ENCODE measurements at places on chromosomes 1 and 21.

DNA sequence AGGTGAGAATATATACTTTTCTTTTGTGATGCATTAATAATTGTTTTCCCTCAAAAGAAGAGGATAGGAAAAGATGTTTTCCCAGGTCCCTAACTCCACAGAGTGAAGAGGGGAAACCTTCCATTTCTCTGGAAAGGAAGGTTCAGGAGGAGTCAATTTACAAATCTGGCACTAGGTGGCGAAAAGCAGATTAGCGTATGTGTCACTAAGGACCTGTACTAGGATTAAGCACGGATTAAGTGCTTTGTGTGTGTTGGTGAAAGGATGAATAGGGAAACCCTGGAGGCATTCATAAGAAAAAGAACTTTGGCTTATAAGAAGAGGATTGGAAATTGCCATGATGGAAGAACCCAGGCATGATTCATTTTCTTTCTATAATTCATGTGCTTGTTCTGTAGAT is 410.1 kb upstream of the PLXNA2 start:
- DNase-seq, result no peak

GRCh38 chr1:201639826-201640225 is 100.9 kb downstream of the NAV1 start:
- DNase-seq, result no peak

- no peak for DNase-seq
Measured at GRCh38 chr1:168736520-168736919, 7.5 kb upstream of the DPT start.

GRCh38 chr21:19236209-19236608 is 832.6 kb upstream of the TMPRSS15 start:
- no peak for DNase-seq

GRCh38 chr21:14866859-14867765 is 197.7 kb downstream of the NRIP1 start:
- no peak for DNase-seq

DNA sequence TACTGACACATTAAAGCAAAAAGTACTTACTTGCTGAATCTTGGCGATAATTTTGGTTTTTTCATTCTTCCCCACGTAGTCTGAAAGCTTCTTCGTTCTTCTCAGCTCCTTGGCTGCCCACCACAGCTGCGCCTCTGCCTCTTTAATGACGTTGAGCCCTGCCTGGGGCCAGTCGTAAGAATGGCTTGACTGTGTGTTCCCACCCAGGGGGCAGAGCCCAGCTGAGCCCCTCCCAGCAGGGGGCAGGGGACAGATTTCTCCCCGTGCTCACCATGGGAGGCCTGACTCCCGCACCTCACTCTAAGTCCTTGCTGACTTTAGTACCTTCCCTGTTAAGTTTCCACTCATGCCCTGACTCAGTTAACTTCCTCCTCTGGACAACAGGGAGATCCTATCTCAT is 9.0 kb downstream of the CFAP298 start:
- DNase-seq, result no peak

- DNase-seq, result no peak
Measured at GRCh38 chr1:204102739-204103430, 30.0 kb downstream of the SOX13 start.

DNA sequence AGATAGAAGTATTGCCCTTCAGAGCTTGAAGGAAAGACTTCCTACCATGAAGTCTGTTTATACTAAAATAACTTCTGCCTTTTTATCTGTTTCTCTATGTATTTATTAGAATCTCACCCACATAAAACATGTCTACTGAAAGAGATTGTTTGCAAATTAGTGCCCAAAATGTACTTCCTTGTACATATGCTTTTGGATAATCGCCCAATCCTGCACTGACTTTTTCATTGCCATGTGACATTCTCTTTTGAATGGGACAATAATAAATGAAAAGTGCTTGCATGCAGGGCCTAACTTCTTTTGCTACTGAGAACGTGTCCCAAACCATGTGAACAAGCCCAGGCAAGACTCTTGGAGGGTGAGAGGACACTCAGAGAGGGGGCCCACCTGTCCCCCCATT is 711.6 kb upstream of the ADAMTS5 start:
- DNase-seq, result no peak

DNA sequence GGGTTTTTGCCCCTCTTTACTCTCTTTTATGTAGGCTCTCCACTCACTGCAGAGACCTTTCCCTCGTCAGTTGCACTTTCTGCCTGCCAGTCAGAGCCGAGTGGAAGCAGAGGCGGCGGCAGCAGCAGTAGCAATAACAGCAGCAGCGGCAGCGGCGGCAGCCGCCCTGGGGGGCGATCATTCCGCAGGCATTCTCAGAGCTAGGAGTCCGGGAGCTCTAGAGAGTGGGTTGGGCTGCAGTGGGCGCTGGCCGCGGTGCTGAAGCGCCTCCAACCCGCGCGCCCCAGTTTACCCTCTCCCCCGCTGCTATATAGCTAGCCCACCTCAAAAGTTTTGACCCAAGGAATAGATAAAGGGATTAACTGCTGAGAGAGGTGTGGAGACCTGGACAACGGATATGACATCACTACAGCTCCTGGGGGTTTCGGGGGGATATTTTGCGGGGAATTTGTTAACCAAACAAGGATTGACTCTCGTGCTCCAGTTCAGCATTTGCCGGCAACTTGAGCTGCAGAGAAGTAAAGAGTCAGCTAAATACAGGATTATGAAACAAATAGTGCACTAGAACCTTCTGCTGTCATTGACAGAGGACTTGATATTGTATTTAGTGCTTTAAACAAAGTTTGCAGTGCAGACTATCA is at the start of gene OLFM3:
OLFM3 (minus strand) TSS at position 102 of the 641 bp plus-strand sequence.
- no peak for DNase-seq

DNA sequence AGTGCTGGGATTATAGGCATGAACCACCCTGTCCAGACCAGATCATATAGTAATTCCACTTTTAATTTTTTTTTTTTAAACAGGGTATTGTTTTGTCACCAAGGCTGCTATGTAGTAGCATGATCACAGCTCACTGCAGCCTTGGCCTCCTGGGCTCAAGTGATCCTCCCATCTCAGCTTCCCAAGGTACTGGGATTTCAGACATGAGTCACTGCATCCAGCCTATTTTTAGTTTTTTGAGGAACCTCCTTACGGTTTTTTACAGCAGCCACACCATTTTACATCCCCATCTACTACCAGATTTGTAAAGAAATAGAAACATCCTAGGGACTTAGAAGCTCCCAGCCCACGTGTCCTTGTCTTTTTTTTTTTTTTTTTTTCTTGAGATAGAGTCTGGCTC is 24.0 kb downstream of the L1TD1 start:
- DNase-seq, result no peak

DNA sequence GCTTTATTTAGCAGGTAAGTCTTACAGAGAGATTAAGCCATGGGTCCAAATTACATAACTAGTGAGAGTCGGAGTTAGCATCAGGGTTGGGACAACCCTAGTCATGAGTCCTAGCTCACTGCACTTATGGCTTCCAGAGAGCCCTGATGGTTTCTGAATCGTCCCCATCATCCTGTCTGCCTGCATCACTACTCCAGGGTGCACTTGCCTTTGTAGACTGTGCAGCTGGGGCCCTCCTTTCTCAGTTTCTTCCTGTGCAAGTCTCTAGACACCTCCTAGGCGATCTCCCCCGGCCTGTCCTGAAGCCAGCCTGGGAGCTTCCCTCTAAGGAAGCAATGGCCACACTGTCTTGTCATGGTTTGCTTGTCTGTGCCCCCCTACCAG is 37.1 kb downstream of the KIAA0040 start:
- no peak for DNase-seq

- DNase-seq, result no peak
Measured at GRCh38 chr1:145985129-145985501, 11.3 kb downstream of the TXNIP start.

DNA sequence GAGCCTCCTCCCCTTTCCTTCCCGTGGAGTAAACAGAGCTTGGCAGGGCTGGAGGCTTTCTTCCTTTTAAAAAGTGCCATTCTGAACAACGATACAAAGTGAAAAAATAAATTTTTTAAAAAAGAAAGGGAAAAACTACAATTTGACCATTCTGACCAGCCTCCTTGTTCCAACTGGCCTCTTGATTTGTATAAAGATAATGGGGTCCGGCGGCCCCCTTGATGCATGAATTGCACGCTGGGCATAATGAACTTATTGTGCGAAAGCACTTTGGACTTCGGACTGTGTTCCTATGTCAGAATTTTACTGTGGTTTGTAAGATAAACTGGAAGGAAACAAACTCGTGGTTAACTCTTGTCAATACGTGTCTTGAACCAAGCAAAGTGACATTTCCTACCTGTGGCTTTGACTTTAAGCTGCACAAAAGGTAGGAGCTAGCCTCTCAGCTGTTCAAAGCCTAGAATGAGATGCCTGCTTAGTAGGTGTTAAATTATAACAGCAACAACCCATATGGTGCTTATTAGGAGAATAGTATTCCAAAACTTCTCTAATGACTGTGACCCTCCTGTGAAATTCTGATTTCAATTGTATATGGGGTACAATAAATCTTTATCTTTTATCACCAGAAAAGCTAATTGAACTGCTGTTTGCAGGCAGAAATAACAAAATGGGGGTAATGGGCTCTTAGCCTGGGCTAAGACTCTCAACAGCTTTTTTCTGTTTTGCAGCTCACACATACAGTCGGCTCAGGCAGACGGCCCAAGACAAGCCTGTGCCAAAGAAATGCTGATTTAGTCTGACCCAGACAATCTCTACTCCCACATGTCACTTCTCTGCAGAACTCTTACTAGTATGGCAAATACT is 9.3 kb downstream of the IRF2BP2 start:
- DNase-seq, result no peak

GRCh38 chr1:9676815-9677393 is 25.4 kb downstream of the PIK3CD start:
- no peak for DNase-seq

GRCh38 chr1:212062832-212063438 is 27.4 kb downstream of the DTL start:
- DNase-seq, result no peak

GRCh38 chr1:92016720-92017316 is 13.0 kb upstream of the EPHX4 start:
- no peak for DNase-seq

- DNase-seq, result no peak
Measured at GRCh38 chr1:113256348-113256729, 134.0 kb upstream of the MAGI3 start.

GRCh38 chr1:59971464-59971911 is 44.9 kb upstream of the CYP2J2 start:
- no peak for DNase-seq

- DNase-seq, result no peak
Measured at GRCh38 chr1:156006666-156007376, 13.9 kb downstream of the SSR2 start.

- no peak for DNase-seq
Measured at GRCh38 chr1:232597721-232598120, 32.2 kb downstream of the SIPA1L2 start.

- DNase-seq, result no peak
Measured at GRCh38 chr1:162385702-162386101, 4.2 kb downstream of the C1orf226 start.

DNA sequence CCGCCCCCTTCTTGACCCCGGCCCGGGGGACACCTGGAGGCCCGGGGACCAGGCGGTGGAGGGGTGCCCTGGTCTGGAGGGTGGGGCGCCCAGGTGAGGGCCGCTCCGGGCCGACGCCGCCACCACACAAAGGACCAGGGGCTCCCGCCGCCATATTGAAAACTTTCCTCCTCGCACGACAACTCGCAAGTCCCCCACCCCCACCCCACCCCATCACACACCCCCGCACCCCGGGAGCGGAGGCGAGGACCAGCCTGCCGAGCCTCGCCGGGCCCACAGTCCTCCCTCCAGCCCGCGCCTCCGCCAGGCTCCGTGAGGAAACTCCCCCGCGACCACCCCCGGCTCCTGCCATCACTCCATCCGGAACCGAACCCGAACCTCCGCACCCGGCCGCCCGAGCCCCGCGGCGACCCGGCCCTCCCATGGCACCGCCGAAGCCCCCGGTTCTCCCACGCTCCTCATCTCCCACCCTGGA is 733 bp downstream of the KDM5B start:
- DNase-seq, result peak; percentile 13

DNA sequence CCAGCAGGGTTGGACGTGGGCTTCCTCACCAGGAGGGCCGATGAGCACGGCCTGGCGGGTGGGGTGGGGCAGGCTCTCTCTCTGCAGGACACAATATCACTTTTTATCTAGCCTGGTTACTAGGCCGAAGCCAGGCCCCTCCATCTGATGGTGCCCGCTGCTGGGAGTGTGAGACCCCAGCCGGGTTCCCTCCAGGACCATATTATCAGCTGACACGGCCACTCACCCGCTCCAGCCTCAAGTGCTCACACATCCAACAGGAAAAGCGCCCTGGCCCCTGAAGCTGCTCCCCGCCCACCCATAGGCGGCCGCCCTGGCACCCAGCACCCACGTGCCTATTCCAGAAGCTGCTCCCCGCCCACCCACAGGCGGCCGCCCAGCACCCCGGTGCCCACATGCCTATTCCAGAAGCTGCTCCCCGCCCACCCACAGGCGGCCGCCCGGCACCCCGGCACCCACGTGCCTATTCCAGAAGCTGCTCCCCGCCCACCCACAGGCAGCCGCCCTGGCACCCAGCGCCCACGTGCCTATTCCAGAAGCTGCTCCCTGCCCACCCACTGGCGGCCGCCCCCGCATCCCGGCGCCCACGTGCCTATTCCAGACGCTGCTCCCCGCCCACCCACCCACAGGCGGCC is 5.0 kb downstream of the SLC19A1 start:
- DNase-seq, result no peak

- no peak for DNase-seq
Measured at GRCh38 chr1:108200687-108201051, 526 bp upstream of the SLC25A24 start.

DNA sequence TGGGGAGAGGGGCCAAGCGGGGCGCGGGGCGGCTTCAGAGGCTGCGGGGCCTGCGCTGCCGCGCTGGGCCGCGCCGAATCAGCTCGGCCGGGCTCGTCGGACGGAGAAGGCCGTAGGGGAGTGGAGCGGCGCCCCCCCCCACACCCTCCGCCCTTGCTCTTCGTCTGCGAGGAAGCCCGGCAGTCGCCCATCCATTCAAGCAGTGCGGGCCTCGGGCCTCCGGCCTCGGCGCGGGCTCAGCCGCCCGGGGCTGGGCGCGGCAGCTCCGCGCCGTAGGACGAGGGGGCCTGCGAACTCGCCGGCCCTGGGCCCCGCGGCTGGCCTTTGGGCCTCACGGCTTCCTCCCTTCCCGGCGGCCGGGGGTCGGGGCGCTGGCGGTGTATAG is 564 bp downstream of the CTPS1 start:
- no peak for DNase-seq

DNA sequence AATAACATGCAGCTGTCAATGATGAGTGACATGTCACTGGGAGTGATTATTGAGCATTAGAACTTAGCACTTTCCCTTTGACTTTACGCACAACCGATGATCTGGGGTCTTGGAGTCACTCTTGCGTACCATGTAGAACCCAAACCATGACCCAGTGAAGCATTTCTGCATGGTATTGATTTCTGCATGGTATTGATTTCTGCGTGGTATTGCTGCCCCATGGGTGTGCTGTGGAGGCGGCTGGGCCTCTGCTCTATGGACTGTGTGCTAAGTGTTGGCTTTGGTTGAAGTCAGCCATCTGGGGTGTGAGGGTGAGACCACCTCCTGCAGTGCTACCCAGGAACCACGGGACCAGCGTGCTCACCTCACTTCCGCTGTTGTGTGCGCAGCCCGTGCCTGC is 98.0 kb downstream of the ADARB1 start:
- no peak for DNase-seq
